ENCODE measurements at places on chromosomes 11 and 22.
A peak's percentile ranks its signal among the peaks of the same experiment; 100 is the strongest.

- no peak for DNase-seq
- H3K36me3 ChIP-seq: no peaks in the 10 kb centered on the region
- no peaks in the 10 kb centered on the region for H3K27me3 ChIP-seq
- H3K27ac ChIP-seq: no peak overlapping the region
- no peaks in the 10 kb centered on the region for H3K4me1 ChIP-seq
- no peak overlapping the region for H3K4me3 ChIP-seq
Observed at GRCh38 chr22:24217384-24217783, 27.5 kb downstream of the GGT5 start.

GRCh38 chr11:124898263-124898680, 607 bp upstream of the ROBO4 start:
- no peaks in the 10 kb centered on the region for H3K4me1 ChIP-seq
- H3K27ac ChIP-seq: peak overlapping the region; percentile 68
- peaks cover 26% of the 10 kb centered on the region for H3K27me3 ChIP-seq
- peak overlapping the region; percentile 57 for H3K4me3 ChIP-seq
- H3K36me3 ChIP-seq: peaks cover 3% of the 10 kb centered on the region

DNA sequence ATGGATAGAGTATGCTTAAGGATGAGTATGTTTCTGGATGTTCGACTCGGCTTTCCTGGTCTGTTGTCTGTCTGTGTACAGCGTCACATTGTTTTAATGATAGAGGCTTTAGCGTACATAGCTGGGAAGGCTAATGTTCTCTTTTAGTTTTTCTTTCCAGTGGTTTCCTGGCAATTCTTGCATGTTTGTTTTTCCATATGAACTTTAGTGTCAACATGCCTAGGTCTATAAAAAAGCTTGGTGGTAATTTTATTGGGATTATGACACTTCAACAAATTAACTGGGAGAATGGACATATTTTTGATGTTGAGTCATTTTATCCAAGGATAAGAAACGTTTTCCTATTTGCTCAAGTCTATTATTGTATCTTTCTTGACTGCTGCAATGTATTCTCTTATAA, 17.6 kb downstream of the F2 start:
- no peaks in the 10 kb centered on the region for H3K4me1 ChIP-seq
- no peak overlapping the region for H3K4me3 ChIP-seq
- no peak for DNase-seq
- peaks cover 2% of the 10 kb centered on the region for H3K36me3 ChIP-seq
- H3K27me3 ChIP-seq: no peaks in the 10 kb centered on the region

DNA sequence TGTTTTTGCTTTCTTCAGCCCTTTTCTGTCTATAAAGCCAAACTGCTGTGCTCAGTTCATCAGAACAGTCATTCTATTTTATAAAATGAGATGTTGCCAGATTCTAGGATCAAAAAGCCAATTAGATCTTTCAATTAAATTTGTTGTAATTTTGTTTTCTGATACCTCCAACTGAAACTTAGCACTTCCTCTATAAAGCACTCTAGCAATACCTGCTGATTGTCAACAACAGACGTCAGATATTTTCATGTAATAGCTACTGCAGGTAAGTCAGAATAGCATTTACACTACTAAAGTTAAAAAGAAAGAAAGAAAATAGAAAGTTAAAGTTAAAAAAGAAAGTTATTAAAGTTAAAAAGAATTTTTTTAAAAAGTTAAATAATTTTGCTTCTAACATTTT, 19.6 kb downstream of the RRAS2 start:
- H3K4me3 ChIP-seq: no peak overlapping the region
- H3K27ac ChIP-seq: no peak overlapping the region
- no peak for DNase-seq
- H3K4me1 ChIP-seq: peaks cover 62% of the 10 kb centered on the region
- no peaks in the 10 kb centered on the region for H3K36me3 ChIP-seq

GRCh38 chr11:21229224-21229623, 559.8 kb downstream of the NELL1 start:
- H3K4me3 ChIP-seq: no peak overlapping the region
- no peaks in the 10 kb centered on the region for H3K27me3 ChIP-seq
- no peaks in the 10 kb centered on the region for H3K36me3 ChIP-seq
- no peak for DNase-seq

DNA sequence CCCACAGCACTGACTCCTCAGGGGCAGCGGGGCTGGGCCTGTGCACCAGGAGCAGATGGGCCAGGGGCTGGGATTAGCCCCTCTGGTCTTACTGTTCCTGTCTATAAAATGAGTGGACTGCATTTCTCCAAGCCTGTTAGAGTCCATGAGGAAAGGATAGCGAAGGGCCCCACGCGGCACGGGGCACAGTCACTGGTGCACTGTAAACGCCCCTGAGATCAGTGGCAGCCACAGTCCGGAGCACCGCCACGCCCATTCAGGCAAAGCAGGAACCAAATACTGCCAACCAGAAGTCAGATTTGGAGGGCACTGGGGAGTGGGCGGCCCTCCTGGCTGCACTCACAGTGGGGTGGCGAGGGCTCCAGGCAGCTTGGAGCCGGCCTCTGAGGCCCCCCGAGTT, 387.5 kb downstream of the TBC1D22A start:
- H3K4me1 ChIP-seq: peaks cover 4% of the 10 kb centered on the region
- no peak for DNase-seq
- H3K4me3 ChIP-seq: no peak overlapping the region
